ENCODE measurements at places on chromosomes 12 and 14.

GRCh38 chr14:69324341-69324931, 64.5 kb downstream of the GALNT16 start:
- DNase-seq: no peak

GRCh38 chr12:74578486-74578885, 40.9 kb downstream of the ATXN7L3B start:
- DNase-seq: no peak

DNA sequence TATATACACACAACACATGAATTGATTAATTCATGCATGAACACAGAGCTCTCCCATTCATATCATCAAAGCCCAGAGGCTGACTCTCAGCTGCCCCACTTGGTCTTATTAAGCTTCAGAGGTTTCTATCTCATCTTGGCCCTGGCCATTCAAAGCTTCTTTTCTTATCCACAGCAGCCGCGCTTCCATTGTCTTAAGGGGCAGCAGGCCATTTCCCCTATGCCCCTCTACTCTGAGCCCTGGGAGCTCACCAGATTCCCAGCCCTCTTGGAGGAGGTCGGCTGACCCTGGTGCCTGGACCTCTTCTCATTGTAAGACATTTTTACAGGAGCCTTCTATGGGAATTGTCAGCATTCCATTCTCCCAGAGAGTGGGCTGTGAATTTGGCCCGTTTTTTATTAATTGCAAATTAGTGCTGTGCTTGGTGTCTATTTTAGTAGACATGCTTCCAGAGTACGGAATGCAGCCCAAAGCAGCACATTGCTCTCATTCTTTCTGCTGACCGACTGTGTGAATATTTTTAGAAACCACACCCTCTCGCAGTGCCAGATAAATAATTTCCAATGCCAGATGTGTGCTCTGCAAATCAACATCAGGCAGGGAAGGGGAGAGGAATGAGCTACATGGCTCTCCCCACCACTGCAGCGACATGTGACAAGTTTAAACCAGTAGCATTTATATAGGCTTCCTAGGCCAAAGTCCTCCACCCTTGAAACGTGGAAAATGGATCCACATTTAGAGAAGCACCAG, 58.5 kb downstream of the NUAK1 start:
- DNase-seq: peak; percentile 99

- DNase-seq: peak; percentile 74
These were observed at the start of gene DENND5B for GRCh38 chr12:31590642-31591379. Gene DENND5B (minus strand): TSS chr12:31591136. CDS start chr12:31590832, 304 bp downstream.

GRCh38 chr14:87233266-87233665, 759.7 kb downstream of the GALC start:
- DNase-seq: no peak

DNA sequence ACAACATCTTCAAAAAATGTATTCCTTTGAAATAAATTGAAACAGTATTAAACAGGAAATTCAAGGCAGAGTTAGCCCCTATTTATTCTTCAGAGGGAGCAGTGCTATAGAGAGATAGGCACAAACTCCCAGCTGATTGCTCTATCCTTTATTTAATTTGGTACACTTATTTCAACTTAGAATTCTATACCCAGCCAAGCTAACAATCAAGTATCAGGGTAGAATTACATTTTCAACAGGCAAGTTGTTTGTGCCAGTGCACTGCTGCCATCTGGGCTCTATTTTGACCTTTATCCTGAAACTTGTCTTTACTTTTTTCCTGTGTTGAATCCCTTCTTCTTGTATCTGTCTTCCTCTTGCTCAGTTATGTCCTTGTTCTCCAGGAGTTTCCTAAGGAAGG, 159.2 kb downstream of the STXBP6 start:
- no peak for DNase-seq

DNA sequence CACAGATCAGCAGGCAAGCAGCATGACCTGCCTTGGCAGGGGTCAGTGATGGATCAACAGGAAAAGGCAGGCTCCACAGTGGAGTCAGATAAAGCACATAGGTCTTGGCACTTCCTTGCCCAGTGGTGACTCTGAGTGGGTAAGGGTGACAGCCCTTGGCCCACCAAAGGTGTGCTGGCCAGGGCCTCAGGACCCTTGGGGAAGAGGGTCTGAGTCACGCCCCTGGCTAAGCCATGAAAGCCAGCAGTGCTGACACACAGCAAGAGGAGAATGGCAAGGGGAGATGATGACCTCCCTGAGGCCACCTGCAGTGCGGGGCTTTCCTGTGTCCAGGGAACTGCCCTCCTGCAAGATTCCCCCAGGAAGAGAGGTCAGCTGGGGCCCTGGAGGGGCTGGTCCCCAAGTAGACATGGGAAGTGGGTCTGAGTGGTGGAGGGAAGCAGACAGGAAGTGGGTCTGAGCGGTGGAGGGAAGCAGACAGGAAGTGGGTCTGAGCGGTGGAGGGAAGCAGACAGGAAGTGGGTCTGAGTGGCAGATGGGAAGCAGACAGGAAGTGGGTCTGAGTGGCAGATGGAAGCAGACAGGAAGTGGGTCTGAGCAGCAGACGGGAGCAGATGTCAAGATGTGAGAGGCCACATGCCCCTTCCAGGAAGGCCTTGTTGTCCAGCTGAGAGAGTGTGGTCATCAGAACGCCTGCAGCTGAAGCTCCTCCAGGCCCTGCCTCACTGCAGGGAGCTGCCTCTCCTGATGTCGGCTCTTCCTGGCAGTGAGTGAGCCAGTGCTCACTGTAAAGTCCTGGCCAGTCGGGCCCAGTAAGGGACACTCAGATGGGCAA, 34.8 kb downstream of the DIO3 start:
- peak; percentile 1 for DNase-seq

DNA sequence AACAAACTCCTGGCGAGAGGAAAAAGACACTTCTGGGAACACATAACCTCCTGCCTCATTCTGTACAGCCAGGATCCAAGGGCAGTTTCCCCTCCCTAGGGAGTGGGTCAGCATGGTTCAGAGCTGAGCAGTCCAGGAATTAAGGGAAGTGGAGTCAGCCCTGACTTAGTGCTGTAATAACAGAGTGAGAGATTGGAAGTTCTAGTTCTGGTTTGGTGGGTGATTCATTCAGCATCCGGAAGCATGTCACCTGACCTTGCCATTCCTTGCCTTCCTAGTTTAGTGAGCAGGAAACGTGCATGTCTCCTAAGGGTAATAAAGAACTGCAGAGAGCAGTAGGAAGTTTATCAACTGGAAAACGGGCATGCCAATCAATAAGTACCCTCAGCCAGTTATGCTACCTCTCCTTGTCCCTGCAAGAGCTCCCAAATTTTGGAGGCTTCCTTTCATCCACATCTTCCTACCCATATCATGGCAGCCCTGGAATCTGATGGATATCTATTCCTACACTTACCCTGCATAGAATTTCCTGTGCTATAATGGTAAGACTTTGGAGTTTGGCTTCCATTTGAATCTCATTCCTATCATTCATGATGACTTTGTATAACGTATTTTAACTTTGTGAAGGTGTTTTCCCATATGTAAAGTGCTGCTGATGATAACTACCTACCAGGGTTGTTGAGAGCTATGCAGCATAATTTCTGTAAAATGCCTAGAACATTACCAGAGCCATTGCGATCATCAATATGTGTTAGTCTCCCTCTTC, 28.5 kb upstream of the MAGOHB start:
- DNase-seq: peak; percentile 79

DNA sequence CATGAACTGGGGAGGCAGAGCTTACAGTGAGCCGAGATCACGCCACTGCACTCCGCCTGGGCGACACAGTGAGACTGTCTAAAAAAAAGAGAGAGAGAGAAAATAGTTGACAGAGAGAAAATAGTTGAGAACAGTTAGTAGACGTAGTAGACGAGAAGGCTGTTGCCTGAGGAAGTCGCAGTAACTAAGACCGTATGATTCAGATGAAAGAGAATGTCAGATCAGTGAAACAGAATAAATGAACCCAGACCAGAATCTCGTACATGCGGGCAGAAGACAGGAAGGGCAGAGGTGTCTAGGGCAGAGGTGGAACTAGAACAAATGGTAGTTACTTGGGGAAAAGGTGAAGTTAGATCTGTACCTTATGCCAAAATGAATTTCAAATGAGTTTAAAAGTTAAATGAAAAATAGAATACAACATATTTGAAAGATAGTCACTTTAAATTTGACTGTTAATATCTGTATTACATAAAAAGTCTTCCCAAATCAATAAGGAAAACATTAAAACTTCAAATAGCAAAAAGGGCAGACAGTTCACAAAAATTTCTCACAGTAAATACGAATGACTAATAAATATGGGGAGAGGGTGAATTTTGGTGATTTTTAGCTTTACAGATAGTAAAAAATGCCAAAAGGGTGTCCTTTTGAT, 17.7 kb downstream of the MDM2 start:
- DNase-seq: no peak

DNA sequence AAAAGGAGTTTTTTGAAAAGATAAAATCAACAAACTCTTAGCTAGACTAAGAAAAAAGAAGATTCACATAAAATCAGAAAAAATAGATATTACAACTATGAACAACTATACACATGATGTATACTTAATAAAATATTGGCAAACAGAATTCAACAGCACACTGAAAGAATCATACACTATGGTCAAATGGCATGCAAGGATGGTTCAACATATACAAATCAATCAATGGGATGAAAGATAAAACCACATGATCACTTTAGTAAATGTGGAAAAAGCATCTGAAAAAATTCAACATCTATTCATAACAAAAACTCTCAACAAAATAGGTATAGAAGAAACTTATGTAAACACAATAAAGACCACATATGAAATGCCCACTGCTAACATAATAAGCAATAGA, 84.5 kb upstream of the BBS10 start:
- DNase-seq: no peak

DNA sequence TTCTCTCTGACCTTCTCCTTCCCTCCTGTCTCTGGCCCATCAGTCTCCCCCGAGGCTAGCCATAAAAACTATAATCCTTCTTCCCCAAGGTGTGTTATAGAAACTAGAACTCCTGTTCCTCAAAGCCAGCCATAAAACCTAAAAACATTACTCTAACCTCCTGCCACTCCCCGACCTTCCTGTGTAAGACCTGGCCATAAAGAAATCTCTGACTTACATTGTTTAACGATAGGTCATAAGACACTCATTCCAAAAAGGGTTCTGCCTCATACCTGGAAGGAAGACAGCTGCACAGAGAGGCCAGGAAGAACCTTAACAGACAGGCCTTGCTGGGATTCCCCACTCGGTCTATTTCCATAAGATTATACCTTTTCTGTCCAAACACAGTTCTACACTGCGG, 70.9 kb upstream of the EEA1 start:
- DNase-seq: no peak

Data from EH (cell line).